Lower lobe of right lung (tissue), 2 donors: ENCODE measurements at places on chromosomes 12 and 14. TPM values are rescaled to one million over a fixed set of nuclear protein-coding genes. Genes with fewer than 3 reads are reported as not detected.

Gene GLT1D1
- total RNA-seq = 5.3 TPM

Gene MRPL52
- total RNA-seq = 65.2 TPM

Gene HOXC4
- 0.47 TPM for total RNA-seq

Gene KRT2
- not detected for total RNA-seq

Gene DCN
- 843 TPM for total RNA-seq

Gene P2RX2
- 0.56 TPM for total RNA-seq

Gene SAMD4A
- 30.6 TPM for total RNA-seq

Gene UNC79
- total RNA-seq = 0.18 TPM

Gene HOXC12
- total RNA-seq = not detected

Gene TPPP2
- total RNA-seq = not detected

Gene ADCY4
- 42.7 TPM for total RNA-seq

Gene OR4E2
- not detected for total RNA-seq

Gene POU6F1
- 13.5 TPM for total RNA-seq

Gene LTBP2
- 39.5 TPM for total RNA-seq

Gene PZP
- total RNA-seq = 2.7 TPM

Gene CACNA1C
- total RNA-seq = 8.4 TPM

Gene NYNRIN
- total RNA-seq = 17.9 TPM

Gene POTEM
- not detected for total RNA-seq

Gene AQP6
- 0.09 TPM for total RNA-seq

Gene TARBP2
- 34.3 TPM for total RNA-seq

Gene KRT74
- not detected for total RNA-seq

Gene ACSM4
- total RNA-seq = not detected

Gene TOMM20L
- total RNA-seq = not detected

Gene GZMH
- 7.5 TPM for total RNA-seq

Gene CISTR
- total RNA-seq = not detected

Gene KLRC1
- 1.8 TPM for total RNA-seq

Gene MIP
- total RNA-seq = not detected

Gene EEA1
- 33.5 TPM for total RNA-seq

Gene SLC39A5
- not detected for total RNA-seq

Gene ZFHX2
- 5.1 TPM for total RNA-seq

Gene OTX2
- total RNA-seq = not detected

Gene CAPZA3
- not detected for total RNA-seq

Gene GPATCH2L
- total RNA-seq = 50.5 TPM

Gene FOXG1
- not detected for total RNA-seq

Gene NTF3
- 1.2 TPM for total RNA-seq

Gene EFS
- 11.5 TPM for total RNA-seq

Gene DDX55
- total RNA-seq = 20.5 TPM

Gene ADSS1
- total RNA-seq = 5.1 TPM

Gene KIF26A
- total RNA-seq = 4.4 TPM

Gene ERP27
- total RNA-seq = 16.2 TPM

Gene CALCOCO1
- 212 TPM for total RNA-seq

Gene SOAT2
- not detected for total RNA-seq

Gene FCF1
- 48.6 TPM for total RNA-seq

Gene SLC6A12
- total RNA-seq = 14.2 TPM

Gene TMEM117
- 4.5 TPM for total RNA-seq
